Activated naive CD4-positive, alpha-beta T cell treated with anti-CD3 and anti-CD28 coated beads, Interleukin-2, amount 50 U/mL, for 16 hours (primary cell): ENCODE measurements at places on chromosomes 4 and X.

DNA sequence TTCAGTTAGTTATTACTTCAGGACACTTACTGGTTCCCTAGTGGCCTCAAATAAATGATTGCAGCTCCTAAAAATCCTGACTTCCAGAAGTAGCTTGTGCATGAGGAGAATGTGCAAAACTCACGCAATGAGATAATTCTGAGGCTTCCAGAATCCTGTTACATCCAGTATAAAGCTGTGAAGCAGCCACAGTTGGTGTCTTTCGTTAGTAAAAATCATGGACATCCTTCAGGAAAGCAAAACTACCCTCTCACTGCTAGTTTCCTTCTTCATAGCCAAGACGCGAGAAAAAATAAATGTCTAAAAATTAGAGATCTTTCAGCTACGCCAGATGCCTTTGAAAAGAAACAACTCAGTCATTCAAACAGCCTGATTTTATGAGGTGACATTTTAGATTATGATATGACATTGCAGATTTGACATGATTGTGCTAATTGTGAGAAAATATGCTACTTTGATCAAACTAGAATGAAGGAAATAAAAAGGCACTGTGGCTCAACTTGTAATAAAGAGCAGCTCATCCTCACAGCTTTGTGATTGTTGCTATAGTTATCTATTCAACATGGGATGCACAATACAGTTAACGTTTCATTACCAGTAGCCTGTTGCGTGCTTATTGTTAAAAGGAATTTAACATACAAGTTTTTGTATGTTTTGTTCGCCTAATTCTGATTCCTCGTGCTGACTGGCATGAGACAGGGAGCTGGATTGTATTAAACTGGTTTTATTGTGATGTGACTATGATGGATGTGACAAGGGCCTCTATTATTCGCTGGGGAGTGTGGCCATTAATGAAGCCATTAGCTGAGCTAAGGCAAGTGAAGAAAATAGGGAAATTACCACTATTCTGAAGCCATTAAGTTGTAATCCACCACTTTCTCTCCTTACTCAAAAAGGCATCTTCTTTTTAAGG, 40.5 kb downstream of the AFF2 start:
- DNase-seq = no peak

DNA sequence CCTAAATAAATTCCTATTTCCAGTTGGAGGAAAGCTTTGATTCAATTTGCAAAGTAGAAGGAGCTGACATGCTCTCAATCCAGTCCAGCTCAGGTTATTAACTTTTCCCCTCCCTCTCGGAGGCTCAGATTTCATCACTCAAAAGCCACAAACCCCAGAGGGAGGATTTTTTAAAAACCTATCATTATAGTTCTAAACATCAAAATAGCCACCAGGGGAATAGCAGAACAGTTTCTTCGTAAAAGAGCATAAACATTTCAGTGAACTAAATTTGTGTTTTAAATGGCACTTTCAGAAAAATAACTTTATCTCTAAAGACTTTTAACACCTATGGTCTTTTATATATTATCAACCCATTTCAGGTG, 8.8 kb downstream of the GPRIN3 start:
- no peak for DNase-seq

DNA sequence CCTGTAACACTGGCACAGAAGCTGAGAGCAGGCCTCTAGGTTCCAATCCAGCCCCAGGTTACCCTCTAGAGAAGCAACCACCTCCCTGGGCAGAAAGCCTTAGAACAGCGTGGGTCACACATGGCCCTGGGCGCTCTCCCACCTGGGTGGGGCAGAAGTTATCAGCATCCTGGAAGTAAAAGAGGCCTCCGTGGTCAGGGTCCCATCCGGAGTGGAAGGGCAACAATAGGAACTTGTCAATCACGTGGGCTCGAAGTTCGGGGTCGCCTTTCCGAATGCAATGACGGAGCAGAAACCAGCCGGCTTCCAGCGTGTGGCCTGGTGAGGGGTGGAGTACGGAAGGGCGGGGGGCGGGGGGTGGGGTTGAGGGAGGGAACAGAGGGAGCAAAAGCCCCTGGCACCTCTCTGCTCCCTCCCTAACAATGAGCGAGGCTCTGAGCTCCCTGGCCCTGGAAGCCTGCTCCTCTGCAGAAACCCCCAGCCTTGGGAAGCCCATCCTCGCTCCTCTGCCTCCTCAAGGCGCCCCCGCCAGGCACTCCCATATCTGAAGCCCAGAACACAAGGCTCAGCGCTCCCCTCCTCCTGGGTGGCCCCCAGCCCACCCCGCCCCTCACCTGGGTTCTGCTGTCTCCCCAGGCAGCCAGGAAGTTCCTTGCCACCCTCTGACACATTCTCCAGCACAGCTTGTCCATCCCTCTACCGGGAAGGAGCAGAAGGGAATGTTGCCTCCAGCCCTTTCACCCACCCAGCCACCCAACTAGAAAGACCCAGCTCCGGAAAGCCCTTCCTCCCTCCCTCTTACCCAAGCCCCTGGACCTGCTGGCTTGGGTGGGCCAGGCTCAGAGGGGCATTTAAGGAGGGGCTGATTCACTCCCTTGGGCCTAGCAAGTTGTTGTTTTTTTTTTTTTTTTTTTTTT, 2.8 kb downstream of the RENBP start:
- no peak for DNase-seq

GRCh38 chrX:118493016-118493415, 2.6 kb upstream of the DOCK11 start:
- DNase-seq = no peak

DNA sequence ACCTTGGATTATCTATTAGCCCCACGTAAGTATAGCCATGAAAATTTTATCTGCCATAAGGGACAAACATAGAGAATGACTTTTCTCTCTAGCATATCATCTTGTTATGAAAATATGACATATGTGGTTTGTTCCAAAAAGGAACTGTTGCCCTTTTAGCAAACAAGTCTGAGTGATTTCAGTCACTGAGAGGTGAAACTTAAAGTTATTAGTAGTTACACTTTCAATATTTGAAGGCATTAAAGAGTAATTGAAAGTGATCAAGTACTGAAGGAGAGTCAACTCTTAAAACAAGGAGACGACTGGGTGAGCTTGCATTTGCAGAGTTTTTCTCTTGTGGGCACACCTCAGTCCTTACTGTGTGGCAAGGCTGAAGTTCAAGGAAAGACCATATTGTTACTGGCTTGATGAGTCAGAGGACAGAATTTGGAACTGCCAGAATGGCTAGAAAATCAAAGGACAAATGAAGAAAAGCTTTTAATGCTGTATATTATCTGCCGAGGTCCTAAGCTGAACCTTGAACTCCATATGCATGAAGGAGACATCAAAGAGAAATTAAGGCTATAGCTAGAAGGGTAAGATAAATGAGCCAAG, 205.1 kb upstream of the EMCN start:
- DNase-seq = no peak

GRCh38 chr4:143109376-143109775, 75.3 kb upstream of the USP38 start:
- no peak for DNase-seq

DNA sequence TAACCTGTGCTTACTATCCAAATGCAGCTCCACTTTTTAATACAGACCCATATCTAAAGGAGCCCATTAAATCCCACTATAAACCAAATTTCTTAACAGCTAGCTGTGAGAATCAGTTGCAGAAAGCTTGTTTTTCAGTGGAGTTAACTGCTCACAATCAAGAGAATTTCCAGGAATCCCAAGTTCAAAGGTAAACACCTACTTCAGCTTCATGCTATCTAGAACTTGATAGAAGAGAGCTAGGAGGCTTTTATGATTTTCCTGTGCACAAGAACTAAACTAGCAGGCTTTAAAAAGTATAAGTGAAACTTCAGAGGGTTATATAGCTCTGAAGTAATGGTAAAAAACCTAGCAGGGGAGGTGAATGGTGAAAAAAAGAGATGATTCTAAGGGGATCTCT, 96.2 kb upstream of the PABPC4L start:
- DNase-seq = no peak
